ENCODE measurements at places on chromosomes 7 and 10. TPM values are rescaled to one million over a fixed set of nuclear protein-coding genes. Genes with fewer than 3 reads are reported as not detected.

The STEAP1B gene
- total RNA-seq = 10.3 TPM

The CYP2C19 gene
- total RNA-seq = not detected

The TFR2 gene
- total RNA-seq = not detected

The PRSS58 gene
- not detected for total RNA-seq

The BLNK gene
- 0.51 TPM for total RNA-seq

The MTURN gene
- 16.9 TPM for total RNA-seq

The FLNC gene
- 191 TPM for total RNA-seq

The FBXL13 gene
- 0.66 TPM for total RNA-seq

The CCDC172 gene
- not detected for total RNA-seq

The AMZ1 gene
- 0.33 TPM for total RNA-seq

The ZNF32 gene
- 60.1 TPM for total RNA-seq

The CNPY1 gene
- not detected for total RNA-seq

The MDFIC gene
- total RNA-seq = 67.4 TPM

Data from fibroblast of lung (primary cell).